ENCODE measurements at places on chromosomes 2 and 18. TPM values are rescaled to one million over a fixed set of nuclear protein-coding genes. Genes with fewer than 3 reads are reported as not detected.
A peak's percentile ranks its signal among the peaks of the same experiment; 100 is the strongest.

Gene PLGLB1
- 0.41 TPM for polyA plus RNA-seq

Gene EVX2
- not detected for polyA plus RNA-seq

GRCh38 chr2:148527488-148528340, 116.8 kb upstream of the EPC2 start:
- no peak for DNase-seq

DNA sequence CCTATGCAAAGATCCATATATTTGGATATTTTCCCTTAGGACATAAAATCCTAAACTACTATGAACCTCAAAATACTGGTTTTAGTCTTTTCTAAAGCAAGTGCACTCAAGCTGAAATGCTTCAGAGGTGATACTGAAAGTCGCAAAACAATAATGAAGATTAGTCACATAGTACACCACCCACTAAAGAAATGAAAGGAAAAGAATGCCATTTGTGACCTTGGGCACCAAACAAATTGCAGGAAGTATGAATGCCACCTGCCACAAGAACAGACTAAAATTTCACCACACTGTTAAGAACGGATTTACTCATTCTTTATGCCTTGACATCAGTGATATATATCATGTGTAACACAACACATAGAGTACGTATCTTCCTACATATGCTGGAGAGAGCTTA, 161.5 kb downstream of the ZNF521 start:
- peak; percentile 39 for DNase-seq

Data from GM12878 (cell line).